ENCODE measurements at places on chromosomes 6 and 20.
A peak's percentile ranks its signal among the peaks of the same experiment; 100 is the strongest.

GRCh38 chr6:74585753-74586152 is 620.1 kb downstream of the COL12A1 start:
- no peak for DNase-seq
- no peak overlapping the region for H3K4me3 ChIP-seq
- no peaks in the 10 kb centered on the region for H3K4me1 ChIP-seq
- no peak overlapping the region for H3K27ac ChIP-seq
- no peaks in the 10 kb centered on the region for H3K27me3 ChIP-seq
- H3K36me3 ChIP-seq = no peaks in the 10 kb centered on the region

- no peaks in the 10 kb centered on the region for H3K36me3 ChIP-seq
- H3K4me1 ChIP-seq = no peaks in the 10 kb centered on the region
- no peak overlapping the region for H3K27ac ChIP-seq
Measured at GRCh38 chr6:6758915-6759654, 170.6 kb downstream of the LY86 start.

GRCh38 chr6:3296078-3296477 is 37.3 kb downstream of the PSMG4 start:
- no peak overlapping the region for H3K4me3 ChIP-seq
- H3K4me1 ChIP-seq = no peaks in the 10 kb centered on the region
- no peaks in the 10 kb centered on the region for H3K27me3 ChIP-seq
- H3K27ac ChIP-seq = no peak overlapping the region

- H3K4me3 ChIP-seq = no peak overlapping the region
- peaks cover 66% of the 10 kb centered on the region for H3K36me3 ChIP-seq
- H3K27me3 ChIP-seq = no peaks in the 10 kb centered on the region
- H3K27ac ChIP-seq = no peak overlapping the region
- H3K4me1 ChIP-seq = no peaks in the 10 kb centered on the region
Measured at GRCh38 chr6:158626360-158627167, 18.0 kb downstream of the DYNLT1 start.

GRCh38 chr6:131769385-131770141 is 38.3 kb upstream of the ENPP1 start:
- no peak overlapping the region for H3K27ac ChIP-seq
- H3K4me3 ChIP-seq = no peak overlapping the region
- no peak for DNase-seq
- no peaks in the 10 kb centered on the region for H3K27me3 ChIP-seq
- no peaks in the 10 kb centered on the region for H3K36me3 ChIP-seq

DNA sequence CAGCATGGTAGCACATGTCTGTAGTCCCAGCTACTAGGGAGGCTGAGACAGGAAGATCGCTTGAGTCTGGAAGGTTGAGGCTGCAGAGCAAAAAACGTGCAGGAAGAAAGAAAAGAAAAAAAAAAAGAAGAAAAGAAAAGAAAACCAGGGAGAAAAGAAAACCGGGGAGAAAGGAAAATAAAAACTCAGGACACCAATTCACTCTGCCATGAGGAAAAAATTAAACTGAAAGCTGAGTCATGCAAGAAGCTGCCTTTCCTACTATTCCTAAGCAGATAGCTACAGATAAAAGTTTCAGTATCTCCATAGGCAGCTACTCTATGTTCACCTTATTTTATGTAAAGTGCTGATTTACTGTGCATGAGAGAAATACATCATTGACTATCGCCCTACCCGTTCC is 10.5 kb downstream of the PTGIS start:
- H3K36me3 ChIP-seq = no peaks in the 10 kb centered on the region
- no peak for DNase-seq
- no peaks in the 10 kb centered on the region for H3K27me3 ChIP-seq
- no peak overlapping the region for H3K27ac ChIP-seq
- H3K4me3 ChIP-seq = no peak overlapping the region

DNA sequence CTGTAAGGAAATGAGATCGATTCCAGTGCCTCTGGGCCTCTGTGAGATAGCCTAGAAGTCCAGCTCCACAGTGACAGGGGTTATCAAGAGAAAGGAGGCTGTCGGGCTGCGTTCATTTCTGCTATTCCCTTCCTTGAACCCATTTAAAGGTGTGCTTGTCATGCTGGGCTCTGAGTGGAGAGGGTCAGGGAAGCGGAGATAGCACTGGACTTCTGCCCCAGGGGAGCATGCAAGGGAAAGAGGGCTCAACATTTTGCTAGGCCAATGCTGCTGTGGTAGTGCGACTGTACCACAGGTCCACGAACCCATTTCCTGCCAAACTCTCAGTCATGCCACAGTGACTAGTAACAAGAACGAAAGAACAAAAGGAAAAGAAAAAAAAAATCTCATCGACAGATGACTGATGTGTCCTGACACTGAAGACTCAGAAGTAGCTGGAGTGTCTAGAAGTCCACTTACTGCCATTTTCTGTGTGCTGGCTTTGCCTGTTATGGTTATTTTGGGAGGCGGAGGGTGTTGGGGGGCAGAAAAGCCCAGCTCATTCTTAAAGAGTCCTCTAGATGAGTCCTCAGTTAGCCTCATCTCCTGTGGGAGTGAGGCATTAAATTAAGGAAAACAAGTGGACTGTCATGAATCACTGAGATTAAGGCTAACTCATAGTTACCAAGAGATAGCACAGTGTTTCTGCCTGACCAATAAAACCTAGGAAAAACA is 8.1 kb downstream of the NEDD9 start:
- peak; percentile 23 for DNase-seq
- peaks cover 13% of the 10 kb centered on the region for H3K4me1 ChIP-seq

- no peak for DNase-seq
- peaks cover 5% of the 10 kb centered on the region for H3K4me1 ChIP-seq
- no peak overlapping the region for H3K27ac ChIP-seq
- H3K4me3 ChIP-seq = peak overlapping the region; percentile 7
Measured at GRCh38 chr6:45462190-45463134, 84.7 kb upstream of the SUPT3H start.

GRCh38 chr20:5539691-5540090 is 210.5 kb upstream of the SHLD1 start:
- no peaks in the 10 kb centered on the region for H3K4me1 ChIP-seq
- peaks cover 5% of the 10 kb centered on the region for H3K36me3 ChIP-seq
- DNase-seq = no peak

- H3K4me1 ChIP-seq = peaks cover 7% of the 10 kb centered on the region
- H3K4me3 ChIP-seq = no peak overlapping the region
- no peak for DNase-seq
- H3K36me3 ChIP-seq = no peaks in the 10 kb centered on the region
Measured at GRCh38 chr20:50726955-50727791, 4.2 kb upstream of the PARD6B start.

GRCh38 chr6:125098253-125098652 is 55.3 kb upstream of the TPD52L1 start:
- no peaks in the 10 kb centered on the region for H3K4me1 ChIP-seq
- H3K36me3 ChIP-seq = no peaks in the 10 kb centered on the region
- no peak overlapping the region for H3K27ac ChIP-seq
- peaks cover 5% of the 10 kb centered on the region for H3K27me3 ChIP-seq
- H3K4me3 ChIP-seq = no peak overlapping the region

GRCh38 chr6:15874821-15875220 is 212.0 kb upstream of the DTNBP1 start:
- no peaks in the 10 kb centered on the region for H3K36me3 ChIP-seq
- H3K27me3 ChIP-seq = no peaks in the 10 kb centered on the region
- no peak overlapping the region for H3K27ac ChIP-seq
- no peaks in the 10 kb centered on the region for H3K4me1 ChIP-seq
- no peak overlapping the region for H3K4me3 ChIP-seq

DNA sequence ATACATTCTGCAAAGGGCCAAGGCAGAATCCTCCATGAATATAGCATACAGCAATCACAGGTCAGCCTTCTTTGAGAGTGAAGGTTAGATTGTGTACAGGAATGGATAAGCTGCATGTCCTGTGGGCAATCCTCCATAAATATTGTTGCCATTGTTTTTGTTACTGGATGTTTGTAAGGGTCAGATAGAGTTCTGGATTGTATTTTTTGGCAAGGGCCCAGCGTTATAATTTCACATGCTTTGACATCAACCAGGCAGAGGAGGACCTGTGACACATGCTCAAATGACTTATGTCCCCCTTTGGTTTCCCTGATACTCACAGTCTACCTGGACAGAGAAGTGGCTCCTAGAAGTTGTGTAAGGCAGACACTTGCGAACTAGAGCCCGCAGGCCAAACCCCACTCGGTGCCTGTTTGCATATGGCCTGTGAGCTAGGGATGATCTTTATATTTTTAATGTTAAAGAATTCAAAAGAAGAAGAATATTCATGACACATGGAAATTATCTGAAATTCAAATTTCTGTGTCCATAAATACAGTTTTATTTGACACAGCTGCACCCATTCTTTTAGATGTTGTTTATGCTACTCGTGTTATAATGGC is 5.4 kb downstream of the LY86 start:
- H3K4me1 ChIP-seq = no peaks in the 10 kb centered on the region
- DNase-seq = no peak
- H3K27me3 ChIP-seq = no peaks in the 10 kb centered on the region
- no peaks in the 10 kb centered on the region for H3K36me3 ChIP-seq

DNA sequence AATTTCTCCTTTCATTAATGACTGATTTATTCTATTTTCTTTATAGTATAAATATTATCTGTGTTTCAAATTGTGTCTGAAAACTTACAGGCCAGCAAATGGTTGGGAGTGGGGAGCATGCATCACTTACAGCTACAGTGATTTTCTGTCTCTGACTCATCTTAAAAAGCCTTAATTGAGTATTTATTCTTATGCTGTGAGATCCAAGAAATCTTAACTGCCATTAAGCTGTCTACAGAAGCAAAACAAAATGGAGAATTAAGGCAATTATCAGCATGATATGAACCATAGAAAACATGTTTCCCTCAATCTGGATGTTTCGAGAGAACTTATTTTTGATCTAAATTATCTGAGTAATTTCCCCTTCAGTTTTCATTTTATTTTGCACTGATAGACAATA is 831.2 kb downstream of the KIF16B start:
- no peak overlapping the region for H3K4me3 ChIP-seq
- H3K4me1 ChIP-seq = no peaks in the 10 kb centered on the region
- DNase-seq = no peak
- no peaks in the 10 kb centered on the region for H3K27me3 ChIP-seq
- no peaks in the 10 kb centered on the region for H3K36me3 ChIP-seq
- no peak overlapping the region for H3K27ac ChIP-seq

- H3K4me3 ChIP-seq = no peak overlapping the region
- H3K4me1 ChIP-seq = no peaks in the 10 kb centered on the region
- no peaks in the 10 kb centered on the region for H3K27me3 ChIP-seq
- DNase-seq = no peak
- no peak overlapping the region for H3K27ac ChIP-seq
Measured at GRCh38 chr6:83114164-83114563, 46.7 kb downstream of the DOP1A start.

DNA sequence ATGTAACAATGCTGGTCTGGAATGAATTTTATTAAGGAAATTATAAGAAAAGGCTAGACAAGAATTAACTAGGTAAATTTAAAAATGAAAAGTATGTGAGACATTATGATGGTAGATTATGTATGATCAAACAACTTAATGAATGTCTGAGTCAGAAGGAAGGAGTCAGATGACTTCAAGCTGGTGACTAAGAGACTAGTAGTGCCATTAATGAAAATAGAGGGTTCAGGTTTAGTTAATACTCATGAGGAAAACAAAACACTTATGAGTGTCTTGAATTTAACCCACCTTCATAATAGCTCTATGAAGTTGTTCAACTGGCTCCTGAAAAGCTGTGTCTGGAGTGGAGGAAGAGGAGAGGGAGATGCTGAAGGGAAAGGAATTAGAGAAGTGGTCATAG is 256.3 kb downstream of the ADGRB3 start:
- no peaks in the 10 kb centered on the region for H3K36me3 ChIP-seq
- H3K4me1 ChIP-seq = no peaks in the 10 kb centered on the region
- H3K27ac ChIP-seq = no peak overlapping the region
- no peaks in the 10 kb centered on the region for H3K27me3 ChIP-seq
- DNase-seq = no peak

GRCh38 chr20:62025832-62026563 is 39.7 kb downstream of the TAF4 start:
- peaks cover 7% of the 10 kb centered on the region for H3K4me1 ChIP-seq
- no peak overlapping the region for H3K4me3 ChIP-seq
- no peak overlapping the region for H3K27ac ChIP-seq
- no peak for DNase-seq
- no peaks in the 10 kb centered on the region for H3K27me3 ChIP-seq

DNA sequence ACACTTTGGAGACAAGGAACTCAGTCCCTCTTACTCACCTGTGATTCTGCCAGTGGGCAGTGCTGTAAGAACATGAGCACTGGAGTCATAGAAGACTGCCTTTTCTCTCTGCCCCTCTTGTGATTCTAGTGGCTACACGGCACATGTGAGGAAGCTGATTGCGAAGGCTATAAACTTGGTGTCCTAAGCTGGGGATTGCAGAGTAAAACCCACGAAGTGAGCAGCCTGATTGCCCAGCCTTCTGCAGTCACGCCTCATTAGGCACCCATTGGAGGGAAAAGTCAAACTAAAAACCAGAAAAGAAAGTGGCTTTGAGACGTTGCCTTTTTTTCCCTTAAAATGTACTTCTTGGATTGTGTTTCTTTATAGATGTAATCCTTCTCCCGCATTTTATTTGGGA is 748.4 kb upstream of the CHD6 start:
- no peak for DNase-seq
- H3K36me3 ChIP-seq = no peaks in the 10 kb centered on the region
- no peaks in the 10 kb centered on the region for H3K4me1 ChIP-seq
- no peaks in the 10 kb centered on the region for H3K27me3 ChIP-seq
- no peak overlapping the region for H3K4me3 ChIP-seq

DNA sequence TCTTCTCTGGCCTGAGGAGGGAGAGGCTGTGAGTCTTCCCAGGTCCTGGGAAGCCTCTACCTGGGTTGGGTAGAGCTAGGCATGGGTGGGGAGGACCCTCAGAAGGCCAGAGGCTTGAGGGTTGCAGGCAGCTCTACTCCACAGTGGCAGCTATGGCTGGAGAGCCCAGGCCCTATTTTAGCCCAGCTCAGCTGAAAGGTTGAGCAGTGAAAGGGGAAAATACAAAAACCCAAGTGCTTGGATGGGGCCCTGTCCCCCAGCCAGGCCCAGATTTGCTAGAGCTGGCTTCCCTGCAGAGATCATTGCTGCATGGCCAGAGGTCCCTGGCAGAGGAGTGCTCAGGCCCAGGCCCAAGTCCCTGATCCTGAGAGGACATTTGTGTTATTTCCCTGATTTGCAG is 45.7 kb downstream of the SUN5 start:
- H3K4me1 ChIP-seq = no peaks in the 10 kb centered on the region
- H3K27me3 ChIP-seq = no peaks in the 10 kb centered on the region
- H3K36me3 ChIP-seq = no peaks in the 10 kb centered on the region
- H3K27ac ChIP-seq = no peak overlapping the region
- no peak for DNase-seq

DNA sequence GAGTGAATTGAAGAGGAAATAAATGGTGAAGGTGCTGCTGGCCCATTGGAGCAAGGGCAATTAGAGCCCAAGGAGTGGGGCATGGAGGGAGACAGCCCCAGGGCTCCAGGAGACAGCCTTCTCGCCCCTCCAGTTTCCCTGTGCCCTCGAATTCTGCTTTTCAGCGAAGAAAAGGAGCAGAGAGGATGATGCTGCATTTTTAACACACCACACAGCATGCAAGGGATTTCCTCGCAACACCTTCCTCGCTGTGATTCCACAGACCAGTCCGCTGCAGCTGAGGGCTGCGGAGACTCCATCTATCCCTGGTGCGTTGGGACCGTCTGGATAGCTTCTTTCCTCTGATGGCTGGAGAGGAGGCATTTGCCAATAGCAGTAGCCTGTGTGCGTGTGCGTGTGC is 41.7 kb downstream of the PTCHD4 start:
- no peak overlapping the region for H3K27ac ChIP-seq
- DNase-seq = no peak
- H3K4me3 ChIP-seq = no peak overlapping the region
- H3K36me3 ChIP-seq = no peaks in the 10 kb centered on the region
- H3K4me1 ChIP-seq = no peaks in the 10 kb centered on the region

GRCh38 chr6:32664827-32665362 is 1.6 kb downstream of the HLA-DQB1 start:
- DNase-seq = peak; percentile 9
- H3K36me3 ChIP-seq = no peaks in the 10 kb centered on the region
- peaks cover 15% of the 10 kb centered on the region for H3K4me1 ChIP-seq
- peak overlapping the region; percentile 25 for H3K4me3 ChIP-seq
- no peak overlapping the region for H3K27ac ChIP-seq
- H3K27me3 ChIP-seq = peaks cover 3% of the 10 kb centered on the region

Measured in effector memory CD4-positive, alpha-beta T cell (primary cell).